ENCODE measurements at places on chromosomes 4 and X.

DNA sequence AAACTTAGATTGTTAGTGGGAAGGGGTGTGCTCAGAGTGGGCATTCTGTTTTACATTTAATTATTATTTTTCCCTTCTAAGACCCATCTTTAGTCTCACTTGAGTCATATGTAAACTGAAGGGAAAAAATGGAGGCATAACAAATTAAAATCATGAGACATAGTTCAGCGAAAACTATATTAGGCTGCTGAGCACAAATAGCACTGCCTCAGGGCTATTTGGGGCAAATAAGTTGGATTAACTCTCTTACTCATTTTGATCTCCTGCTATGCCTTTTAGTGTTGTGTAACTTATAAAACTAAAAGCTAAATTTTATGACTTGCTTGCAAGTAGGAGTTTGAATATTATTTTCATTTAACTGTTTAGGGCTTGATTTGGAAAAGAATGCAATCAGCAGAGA lies 1329.2 kb upstream of the PCDH7 start:
- no peak for DNase-seq

GRCh38 chr4:183823434-183823833 lies 81.7 kb upstream of the STOX2 start:
- no peak for DNase-seq

DNA sequence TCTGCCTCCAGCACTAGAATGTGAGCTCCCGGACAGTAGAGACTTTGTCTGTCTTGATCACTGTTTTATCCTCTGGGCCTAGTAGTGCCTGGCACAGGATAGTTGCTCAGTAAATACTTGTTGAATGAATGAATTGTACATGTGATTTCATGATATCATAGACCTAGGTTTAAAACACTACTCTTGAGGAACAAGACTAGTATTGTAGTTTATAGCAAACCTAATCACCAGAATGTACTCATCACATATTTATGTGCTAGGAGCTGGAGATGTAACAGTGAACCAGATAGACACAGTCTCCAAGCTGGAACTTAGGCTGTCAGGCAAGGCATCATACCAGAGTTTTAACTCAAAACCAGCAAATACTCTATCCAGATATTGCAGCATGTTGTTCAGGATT lies 23.5 kb downstream of the GAB3 start:
- no peak for DNase-seq

- DNase-seq, result peak; percentile 56
These were observed 54.4 kb upstream of the LCORL start for GRCh38 chr4:18075823-18076433.

DNA sequence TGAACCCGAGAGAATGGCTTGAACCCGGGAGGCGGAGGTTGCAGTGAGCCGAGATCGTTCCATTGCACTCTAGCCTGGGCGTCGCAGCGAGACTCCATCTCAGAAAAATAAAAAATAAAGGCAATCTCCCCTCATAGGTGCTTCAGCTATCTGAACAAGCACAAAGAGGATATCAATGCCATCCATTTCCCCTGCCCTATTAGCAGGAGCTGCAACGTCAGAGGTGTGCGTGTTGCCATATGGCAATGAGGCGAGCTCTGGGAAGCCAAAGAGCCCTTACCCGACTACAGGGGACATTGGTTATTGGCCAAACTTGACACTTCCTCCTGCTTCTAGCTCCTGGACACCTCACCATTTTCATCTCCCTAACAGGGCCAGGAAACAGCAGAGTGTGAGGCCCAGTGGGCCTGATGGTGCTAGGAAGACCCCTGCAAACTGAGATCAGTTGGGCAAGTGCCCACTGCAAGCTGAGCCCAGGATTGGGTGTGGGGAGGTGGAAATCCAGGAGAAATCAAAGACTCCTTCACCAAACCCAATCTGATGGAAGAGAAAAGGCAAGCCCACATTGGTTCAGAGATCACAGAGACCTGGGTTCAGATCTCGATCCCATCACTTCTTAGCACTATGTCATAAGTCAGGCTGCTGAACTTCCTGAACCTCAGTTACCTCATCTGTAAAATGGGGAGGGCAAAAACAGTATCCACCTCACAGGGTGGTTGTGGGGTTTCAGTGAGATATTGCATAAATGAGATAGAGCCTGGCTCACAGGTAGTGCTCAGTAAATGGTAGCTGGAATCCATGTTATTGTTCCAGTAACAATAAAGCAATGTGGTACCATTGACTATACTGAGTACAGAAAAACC lies 21.2 kb downstream of the SLC25A5 start:
- no peak for DNase-seq

DNA sequence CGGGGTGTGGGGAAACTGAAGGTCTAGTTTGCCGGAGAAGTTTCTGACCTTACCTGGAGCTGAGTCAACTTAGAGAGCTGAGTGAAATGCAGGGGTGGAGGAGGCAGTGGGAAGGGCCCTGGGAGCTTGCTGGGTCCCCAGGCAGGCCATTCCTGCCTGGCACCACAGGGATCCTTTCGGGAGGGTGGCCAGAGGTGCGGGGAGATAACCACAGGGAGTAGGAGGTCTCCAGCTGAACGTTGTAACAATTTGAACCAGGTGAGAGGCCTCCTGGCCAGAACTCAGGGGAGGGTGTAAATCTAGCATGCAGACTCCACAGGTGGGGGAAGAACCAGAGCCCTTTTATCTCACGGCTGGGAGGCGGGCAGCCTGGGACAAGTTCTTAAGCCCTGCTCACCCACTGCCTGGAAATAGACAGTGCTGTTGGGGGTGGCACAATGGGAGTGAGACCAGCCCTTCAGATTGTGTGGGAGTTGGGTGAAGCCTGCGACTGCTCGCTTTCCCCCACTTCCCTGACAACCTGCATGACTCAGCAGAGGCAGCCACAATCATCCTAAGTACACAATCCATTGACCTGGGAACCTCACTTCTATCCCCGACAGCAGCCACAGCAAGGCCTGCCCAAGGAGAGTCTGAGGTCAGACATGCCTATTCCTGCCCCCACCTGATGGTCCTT lies 247.4 kb downstream of the ADGRA3 start:
- no peak for DNase-seq

DNA sequence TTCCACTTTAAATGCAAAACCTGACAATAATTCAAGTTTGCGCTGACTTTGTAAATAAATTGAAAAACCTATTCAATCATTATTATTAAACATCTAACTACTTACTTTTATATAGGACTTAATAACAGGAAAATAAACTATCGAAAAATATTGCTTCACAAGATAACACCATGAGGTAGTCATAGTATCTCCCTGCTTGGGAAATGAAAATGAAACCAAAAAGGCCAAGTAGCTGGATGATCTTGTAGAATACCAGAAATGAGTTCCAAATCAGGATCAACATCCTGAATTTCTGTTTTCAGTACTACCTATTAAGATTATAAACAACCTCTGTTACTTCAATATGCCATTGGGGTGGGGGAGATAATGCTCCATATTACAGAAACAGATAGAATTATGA lies 58.9 kb downstream of the CHIC2 start:
- no peak for DNase-seq

DNA sequence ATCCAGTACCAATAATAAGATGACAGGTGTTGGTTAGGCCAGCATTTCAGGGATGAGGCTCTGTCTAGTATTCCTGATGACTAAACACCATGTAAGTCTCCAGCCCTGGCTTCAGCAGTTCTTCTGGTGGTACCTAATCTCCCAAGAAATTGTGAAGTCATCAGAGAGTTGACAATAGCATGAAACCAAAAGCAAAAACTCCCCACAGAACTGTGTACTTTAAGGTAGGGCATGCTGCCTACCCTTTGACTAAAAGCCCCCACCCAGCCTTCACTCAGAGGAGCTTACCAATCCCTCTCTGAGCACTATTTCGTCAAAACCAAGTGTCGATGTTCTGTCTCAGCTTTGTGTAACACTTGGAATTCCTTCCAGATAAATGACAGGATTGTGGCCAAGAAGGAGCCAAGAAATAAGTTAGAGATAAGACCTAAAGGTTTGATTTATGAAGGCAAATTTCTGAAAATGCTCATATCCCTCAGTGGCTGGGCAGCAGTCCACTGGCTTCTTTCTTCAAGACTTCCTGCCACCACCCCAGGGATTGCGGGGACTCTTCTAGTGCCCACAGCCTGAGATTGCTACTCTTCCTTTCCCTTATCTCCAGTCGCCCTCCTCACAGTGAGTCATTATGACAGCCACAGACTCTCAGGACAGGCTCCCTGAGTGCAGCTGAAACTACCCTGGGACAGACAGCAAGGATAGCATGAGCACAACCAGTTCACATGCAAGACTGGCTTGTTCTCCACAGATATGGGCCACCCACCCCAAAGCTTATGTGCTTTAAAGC lies 67.3 kb upstream of the LHFPL1 start:
- no peak for DNase-seq

GRCh38 chr4:110733901-110734300 lies 111.0 kb upstream of the PITX2 start:
- no peak for DNase-seq

GRCh38 chr4:57550198-57550597 lies 440.0 kb upstream of the IGFBP7 start:
- DNase-seq, result no peak

- no peak for DNase-seq
These were observed at the start of gene BTK for GRCh38 chrX:101385795-101386541. TSS of gene BTK (minus strand) at chrX:101386191. CDS start at chrX:101375284, 10,907 bp downstream.

DNA sequence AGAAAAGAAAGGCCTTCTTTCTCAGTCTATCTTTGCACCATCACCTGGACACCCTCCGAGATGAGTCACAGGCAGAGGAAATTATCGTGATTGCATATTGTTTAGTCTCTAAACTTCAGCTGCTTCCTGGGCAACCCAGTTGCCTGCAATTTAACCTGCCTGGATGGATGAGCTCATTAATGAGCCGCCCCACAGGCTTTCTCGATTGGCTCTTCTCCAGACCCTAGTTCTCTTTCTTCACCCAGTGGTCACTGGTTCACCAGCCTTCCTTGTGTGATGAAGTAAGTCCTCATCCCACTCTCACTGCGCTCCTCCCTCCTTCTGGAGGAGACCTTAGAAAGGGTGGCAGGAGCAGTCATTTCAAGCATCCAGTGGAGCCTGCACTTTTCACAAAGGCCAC lies 94.4 kb downstream of the SOWAHB start:
- no peak for DNase-seq

DNA sequence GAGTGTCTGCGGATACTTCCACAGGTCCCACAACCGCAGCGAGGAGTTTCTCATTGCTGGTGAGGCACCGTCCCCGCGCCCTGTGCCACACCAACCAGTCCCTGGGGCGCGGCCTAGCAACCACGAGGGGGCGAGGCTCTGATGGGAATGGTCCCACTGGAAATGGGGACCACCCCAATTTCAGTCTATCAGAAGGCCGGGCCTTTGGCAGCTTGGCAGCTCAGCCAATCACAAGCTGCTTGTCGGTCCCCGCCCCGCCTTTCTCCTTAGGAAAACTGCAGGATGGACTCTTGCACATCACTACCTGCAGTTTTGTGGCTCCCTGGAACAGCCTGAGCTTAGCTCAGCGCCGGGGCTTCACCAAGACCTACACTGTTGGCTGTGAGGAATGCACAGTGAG lies 3.0 kb downstream of the TIMP1 start:
- DNase-seq, result no peak

DNA sequence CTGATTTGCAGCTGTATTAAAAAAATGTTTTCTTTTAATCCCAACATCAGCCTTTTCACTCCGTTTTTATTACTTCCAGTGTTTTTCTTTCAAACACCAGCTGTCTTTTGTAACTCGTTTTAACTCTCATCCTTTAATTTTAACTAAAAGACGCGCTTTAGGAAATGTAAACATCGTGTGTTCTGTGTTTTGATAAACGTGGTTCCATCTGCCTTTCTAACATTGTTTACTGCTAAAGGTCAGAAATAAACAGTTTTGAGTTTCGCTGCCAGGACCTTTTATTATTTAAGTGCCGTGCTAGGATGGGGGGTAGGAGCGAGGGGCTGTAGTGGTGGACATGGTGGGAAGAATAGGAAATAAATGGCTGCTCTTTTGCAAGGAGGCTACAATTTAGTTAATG lies 1.5 kb downstream of the N4BP2 start:
- DNase-seq, result no peak

GRCh38 chr4:117777721-117778120 lies 256.6 kb upstream of the NDST3 start:
- DNase-seq, result no peak

GRCh38 chr4:61380865-61381264 lies 180.7 kb downstream of the ADGRL3 start:
- no peak for DNase-seq

DNA sequence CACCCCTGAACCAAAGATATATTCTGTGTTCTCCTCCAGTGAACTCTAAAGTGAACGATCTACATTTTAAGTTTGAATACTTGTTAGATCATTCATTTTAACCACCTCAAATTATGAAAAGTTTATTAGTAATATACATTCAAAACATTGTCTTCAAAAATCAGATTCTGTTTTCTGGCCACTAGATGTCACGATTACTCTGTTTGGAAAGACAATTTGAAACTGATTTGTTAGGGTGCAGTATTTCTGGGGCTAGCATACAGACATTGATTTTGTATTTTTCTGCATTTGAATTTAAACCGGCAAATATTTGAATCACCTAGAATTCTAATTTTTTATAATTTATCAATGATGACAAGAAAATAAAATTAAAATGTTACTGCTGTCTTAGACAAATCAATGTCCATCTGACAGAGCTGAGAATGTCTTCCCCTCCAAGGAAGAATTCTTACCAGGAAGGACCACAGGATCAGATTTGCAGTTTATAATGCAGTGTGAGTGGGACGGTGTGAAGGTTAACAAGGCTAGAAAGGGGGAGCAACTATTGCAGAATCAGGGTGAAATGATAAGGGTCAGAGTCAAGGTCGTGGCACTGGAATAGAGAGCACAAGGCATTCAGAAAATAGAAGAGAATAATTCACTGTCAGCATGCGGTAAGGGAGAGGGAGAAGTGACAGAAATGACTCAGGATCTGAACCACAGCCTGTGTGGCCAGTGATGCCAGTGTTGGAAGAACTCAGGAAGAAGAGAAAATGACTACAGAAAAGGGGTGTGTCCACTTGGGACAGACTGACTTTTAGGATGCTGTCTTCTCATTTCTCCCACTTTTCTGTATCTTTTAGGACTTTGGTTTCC lies 91.6 kb downstream of the ANXA10 start:
- DNase-seq, result peak; percentile 54

- DNase-seq, result no peak
These were observed 203.0 kb upstream of the CNKSR2 start for GRCh38 chrX:21171181-21171580.

- no peak for DNase-seq
These were observed 67.1 kb downstream of the FAAH2 start for GRCh38 chrX:57353472-57354132.

- peak; percentile 26 for DNase-seq
These were observed 24.8 kb upstream of the AFAP1 start for GRCh38 chr4:7964459-7964858.

- peak; percentile 76 for DNase-seq
These were observed 37.6 kb downstream of the MAGEA9 start for GRCh38 chrX:149819371-149819770.

- no peak for DNase-seq
These were observed 328.5 kb downstream of the PPP3CA start for GRCh38 chr4:101018836-101019235.

GRCh38 chr4:4914965-4915845 lies 55.7 kb downstream of the MSX1 start:
- no peak for DNase-seq

GRCh38 chr4:68175562-68176155 lies 46.0 kb upstream of the TMPRSS11F start:
- peak; percentile 74 for DNase-seq
